ENCODE measurements at places on chromosomes 3 and 15.

GRCh38 chr3:149307435-149307783, 26.0 kb downstream of the TM4SF18 start:
- DNase-seq: no peak

GRCh38 chr3:58591517-58592510, 14.6 kb upstream of the FAM107A start:
- DNase-seq: no peak

DNA sequence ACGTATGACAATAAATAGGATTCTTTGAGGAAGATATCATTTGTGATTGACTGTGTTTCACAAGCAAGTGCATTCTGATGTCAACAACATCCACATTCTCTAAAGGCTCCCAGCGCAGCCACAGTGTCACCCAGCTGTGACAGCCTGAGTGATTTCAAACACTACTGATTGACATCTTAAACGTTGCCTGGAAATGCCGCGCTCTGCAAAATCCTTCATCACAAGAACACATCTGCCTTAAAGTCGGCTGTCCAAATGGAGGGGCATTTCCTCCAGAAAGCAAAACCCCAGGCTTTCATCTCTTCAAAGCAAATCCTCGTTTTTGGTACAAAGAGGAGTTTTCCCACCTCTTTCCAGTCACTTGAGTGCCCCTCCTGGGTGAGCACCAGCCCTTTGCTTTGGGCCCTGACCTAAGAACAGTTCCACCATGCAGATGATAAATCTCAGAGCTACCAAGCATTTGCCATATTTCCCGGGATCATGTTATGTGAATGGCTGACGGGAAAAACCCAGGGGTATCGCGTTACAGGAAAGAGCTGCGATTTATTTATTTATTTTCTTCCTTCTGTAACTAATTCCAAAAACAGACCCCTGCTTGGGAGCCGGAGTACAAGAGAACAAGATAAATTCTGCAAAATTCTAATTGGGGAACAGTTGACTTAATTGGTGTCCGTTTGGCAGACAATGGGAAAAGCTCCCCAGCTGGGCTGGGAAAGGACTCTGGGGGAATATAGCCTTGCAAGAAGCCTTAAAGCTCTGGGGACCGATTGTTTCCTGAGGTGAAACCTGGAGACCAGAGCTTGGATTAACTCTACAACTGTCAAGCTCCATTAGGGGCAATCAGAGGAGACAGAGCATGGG, 703.8 kb upstream of the NR2F2 start:
- DNase-seq: no peak

DNA sequence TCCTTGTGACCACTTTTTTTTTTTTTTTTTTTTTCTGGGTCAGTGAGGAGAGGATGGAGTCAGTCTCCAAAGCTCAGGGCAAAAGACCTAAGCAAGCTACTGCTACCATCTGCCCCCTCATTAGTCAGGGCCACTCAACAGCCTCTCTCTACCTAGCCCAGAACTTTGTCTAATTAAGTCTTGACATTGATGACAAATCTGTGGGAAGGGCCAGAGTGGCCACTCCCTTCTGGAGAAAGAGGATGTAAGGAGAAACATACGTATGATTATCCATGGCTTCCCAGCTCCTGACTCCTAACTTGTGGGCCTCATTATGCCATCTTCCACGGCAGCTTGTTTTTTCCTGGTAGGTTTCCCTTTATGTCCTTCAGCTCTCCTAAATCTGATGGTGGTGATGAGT, 37.9 kb downstream of the NR1I2 start:
- DNase-seq: no peak

GRCh38 chr3:54342676-54343075, 220.3 kb downstream of the CACNA2D3 start:
- no peak for DNase-seq

DNA sequence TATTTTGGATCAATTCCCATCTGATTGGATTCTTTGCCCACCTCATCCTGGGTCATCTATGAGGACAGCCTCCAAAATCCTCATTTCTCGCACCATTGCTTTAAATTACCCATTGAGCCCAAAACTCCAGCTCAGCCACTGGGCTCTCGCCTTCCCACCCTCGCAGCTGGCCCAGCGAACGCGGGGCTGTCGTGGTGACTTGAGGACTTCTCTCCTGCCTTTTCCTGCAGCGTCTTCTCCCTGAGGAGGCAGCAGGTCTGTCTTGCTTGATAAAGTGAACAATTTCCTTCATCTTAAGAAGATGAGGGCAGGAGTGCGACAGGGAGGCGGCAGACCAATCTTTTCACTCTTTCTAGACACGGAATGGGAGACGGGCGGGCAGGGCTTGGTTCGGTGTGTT, 33.0 kb upstream of the SNRPA1 start:
- DNase-seq: no peak

- DNase-seq: no peak
These were observed 279.7 kb downstream of the PYDC2 start for GRCh38 chr3:191740712-191741111.

GRCh38 chr3:133276594-133276993, 123.3 kb upstream of the BFSP2 start:
- no peak for DNase-seq

GRCh38 chr15:85725019-85725418, 69.7 kb downstream of the KLHL25 start:
- no peak for DNase-seq

DNA sequence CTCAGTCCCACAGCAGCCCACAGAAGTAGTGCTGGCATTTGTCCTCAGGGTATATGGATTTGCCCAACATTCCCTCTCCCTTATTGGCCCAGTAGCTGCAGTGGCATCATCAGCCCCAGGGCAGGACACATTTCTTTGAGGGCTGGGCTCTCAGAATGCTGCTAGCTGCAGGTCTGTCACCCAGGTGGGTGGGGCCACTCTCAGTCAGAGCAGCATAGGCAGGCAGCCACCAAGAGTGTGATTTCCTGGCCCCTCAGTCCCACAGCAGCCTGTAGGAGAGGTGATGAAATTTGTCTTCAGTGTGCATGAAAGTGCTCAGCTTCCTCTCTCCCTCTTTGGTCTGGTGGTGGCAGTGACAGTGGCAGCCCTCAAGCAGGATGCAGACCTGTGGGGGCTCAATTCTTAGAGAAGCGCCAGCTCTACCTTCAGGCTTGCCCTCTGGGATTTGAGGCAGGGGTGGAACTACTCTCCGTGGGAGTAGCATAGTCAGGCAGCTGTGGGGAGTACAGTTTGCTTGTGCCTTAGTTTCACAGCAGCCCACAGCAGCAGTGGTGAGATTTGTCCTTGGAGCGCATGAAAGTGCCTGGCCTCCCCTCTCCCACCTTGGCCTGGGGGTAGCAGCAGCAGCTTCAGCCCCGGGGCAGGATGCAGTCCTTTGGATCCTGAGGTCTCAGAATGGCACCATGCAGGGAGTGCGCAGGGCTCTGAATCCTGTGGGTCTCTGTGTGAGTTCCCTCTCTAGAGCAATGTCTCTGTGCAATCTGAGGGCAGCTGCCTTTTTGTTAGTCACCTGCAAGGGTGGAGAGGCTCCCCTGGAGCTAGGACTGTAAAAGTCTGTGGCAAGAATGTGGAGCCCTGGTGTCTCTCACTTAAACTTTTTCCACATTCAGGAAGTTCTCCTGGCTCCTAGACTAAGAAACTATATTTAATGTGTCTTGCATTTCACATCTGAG, 1229.1 kb downstream of the ROBO2 start:
- no peak for DNase-seq

GRCh38 chr3:23991683-23992628, 46.9 kb downstream of the NR1D2 start:
- no peak for DNase-seq

DNA sequence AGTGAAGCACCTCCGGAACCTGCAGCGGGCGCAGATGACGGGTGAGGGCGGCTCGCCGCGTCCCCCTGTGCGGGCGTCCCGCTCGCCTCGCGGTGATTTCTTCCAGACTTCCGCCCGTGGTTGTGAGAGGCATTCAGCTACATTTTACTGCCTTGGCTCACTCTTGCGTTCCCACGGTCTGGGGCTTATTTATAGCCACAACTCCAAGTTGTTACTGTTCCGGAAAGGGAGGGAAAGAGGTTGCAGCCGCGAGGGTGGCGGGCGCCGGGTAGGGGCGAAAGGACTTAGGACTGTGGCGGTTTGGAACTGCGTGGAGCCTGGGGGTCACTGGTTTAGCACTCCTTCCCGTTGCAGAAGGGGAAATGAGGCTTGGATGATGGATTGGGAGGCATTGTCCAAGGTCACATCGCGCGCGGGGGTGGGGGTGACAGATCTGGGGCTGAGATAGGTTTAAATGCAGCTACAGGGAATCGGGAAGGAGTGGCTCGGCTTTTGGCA, 1.1 kb downstream of the HES1 start:
- DNase-seq: no peak

- no peak for DNase-seq
These were observed 2.8 kb downstream of the ABHD2 start for GRCh38 chr15:89090791-89091626.

- DNase-seq: no peak
These were observed 114.6 kb upstream of the FLNB start for GRCh38 chr3:57893668-57894067.

- no peak for DNase-seq
These were observed 20.9 kb downstream of the GPD1L start for GRCh38 chr3:32127219-32127826.

DNA sequence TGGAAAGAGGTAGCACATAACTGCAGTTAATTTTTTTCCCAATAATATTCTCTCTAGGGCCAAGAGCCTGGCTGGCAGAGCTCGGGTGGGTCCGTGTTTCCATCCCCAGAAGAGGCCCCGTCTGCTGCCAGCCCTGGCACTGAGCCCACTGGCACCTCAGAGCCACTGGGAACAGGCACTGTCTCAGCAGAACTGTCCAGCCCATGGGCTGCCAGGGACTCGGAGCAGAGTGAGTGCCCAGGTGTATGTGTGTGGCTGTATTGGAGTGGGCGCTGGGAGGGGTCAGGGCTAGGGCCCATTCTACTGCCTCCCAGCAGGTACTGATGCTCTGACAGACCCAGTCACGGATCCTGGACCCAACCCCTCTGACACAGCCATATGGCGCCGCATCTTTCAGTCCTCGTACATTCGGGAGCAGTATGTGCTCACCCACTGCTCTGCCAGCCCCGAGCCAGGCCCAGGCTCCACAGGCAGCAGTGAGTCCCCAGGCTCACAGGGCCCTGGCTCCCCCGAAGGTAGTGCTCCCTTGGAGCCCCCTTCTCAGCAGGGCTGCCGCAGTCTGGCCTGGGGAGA, 8.9 kb downstream of the VWA5B2 start:
- DNase-seq: no peak

DNA sequence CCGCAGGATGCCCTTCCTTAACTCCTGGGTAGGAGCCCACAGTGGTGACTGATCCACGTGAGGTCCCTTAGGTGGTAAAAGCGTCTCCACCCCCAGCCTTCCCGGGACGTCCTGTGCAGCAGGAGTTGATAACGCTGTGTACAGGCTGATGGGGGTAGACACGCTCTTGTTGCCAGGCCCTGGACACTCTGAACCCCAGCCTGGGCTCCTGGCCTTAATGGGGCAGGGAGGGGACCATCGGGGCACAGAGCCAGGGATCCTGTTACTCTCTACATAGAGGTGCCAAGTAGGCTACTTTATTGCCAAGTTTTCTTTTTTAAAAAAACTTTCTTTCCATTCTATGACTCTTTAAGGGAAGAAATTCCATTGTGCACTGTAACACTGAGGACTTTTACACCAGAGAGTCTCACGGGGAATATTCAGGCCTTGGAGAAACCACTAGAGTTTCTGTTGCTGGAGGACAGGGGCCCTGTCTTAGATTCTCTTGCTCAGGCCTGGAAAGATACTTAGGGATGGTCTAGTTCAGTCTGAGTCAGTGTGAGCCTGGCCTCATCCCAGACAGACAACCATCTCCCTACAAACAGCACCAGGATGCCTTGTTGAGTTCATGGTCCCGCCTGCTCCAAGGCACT, 104.3 kb upstream of the RNU6-1 start:
- no peak for DNase-seq
